ENCODE measurements at places on chromosomes 7 and 10.

DNA sequence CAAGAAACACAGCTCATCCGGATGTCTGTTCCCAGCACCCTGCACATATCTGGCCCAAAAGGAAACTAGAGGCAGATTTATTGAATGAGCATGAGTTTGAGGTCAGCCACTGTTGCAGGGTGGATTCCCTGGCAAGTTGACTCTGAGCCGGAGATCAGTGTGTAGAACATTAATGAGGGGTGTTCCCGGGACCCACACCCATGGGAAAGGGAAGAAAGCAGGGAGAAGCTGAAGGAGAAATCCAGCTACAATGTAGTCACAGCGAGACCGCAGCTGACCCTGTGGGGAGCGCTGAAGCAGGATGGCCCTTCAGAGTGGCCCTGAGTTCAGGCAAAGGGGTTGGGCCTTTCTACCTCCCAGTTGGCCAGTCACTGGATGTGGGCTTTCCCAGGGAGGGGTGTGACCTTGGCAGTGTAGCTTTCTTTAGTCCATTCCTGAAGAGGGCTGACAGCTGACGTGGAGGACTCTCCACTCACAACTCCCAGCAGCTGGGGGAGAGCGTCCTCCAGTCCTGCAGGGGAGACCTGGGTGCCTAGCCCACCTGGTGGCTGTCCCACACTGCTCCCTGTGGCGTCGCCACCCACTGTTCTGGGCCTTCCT, 324.2 kb upstream of the ZMIZ1 start:
- DNase-seq, result no peak

- no peak for DNase-seq
Observed at GRCh38 chr10:131923038-131923756, 22.4 kb downstream of the PPP2R2D start.

DNA sequence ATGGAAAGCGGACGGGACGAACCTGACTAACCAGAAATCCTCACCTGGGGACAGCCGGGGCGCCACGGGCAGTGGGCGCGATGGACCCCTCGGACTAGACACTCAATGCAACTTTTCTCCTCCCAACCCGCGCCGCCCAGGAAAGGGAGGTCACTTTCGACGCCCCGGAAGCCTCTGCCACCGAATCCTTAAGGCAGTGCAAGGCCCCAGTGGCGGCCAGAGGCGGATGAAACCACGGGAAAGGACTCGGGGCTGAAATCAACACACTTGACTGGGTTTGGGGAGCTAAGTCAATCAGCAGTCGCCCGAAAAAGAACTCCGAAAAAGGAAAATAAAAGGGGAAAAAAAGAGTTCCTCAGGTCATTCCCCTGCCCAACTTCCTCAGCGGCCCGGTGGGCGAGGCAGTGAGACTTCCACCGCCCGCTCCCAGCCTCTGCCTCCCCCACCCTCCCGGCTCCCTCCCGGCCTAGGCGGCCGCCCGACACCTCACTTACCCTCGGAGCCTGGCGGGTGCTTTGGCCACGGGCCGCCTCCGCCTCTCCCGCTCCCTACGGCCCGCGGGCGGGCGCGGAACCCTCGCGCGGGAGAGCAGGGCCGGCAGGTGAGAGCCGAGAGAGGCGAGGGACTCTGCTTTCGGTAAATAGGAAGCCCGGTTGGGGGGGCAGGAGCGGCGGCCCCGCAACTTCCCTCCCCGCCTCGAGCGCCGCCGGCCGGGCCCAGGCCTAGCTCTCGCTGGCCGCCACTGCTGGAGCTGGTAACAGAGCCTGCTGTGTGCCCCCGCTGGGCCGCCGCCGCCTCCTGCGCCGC, 518 bp downstream of the WAPL start:
- DNase-seq, result peak; percentile 3

DNA sequence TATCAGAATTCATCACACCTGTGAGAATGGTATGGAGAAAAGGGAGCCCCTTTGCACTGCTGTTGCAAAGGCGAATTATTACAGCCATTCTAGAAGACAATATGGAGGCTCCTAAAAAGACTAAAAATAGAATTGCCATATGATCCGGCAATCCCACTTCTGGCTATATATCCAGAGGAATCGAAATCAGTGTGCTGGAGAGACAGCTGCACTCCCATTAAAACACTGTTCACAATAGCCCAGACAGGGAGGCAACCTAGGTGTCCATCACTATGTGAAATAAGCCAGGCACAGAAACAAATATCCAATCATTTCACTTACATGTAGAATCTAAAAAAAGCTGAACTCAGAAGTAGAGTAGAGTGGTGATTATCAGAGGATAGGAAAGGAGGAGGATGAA, 26.0 kb upstream of the GJD4 start:
- DNase-seq, result no peak

- peak; percentile 27 for DNase-seq
Observed at GRCh38 chr10:69914398-69915214, 112.9 kb downstream of the COL13A1 start.

GRCh38 chr7:105913947-105914346, 37.5 kb upstream of the ATXN7L1 start:
- no peak for DNase-seq

DNA sequence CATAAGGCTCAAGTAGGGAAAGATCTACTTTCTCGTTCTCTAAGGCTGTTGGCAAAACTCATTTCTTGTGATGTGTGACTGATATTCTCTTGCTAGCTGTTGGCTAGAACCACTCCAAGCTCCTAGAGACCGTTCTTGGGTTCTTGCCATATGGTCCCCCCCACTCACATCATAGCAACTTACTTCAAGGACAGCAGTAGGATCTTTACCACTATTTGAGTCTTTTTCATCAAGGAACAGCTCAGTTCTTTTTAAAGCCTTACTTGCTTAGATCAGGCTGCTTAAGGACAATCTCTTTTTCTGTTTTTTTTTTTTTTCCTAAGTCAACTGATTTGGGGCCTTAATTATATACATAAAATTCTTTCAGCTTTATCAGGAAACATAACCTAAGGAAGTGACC, 251.1 kb downstream of the GPR37 start:
- no peak for DNase-seq

- DNase-seq, result no peak
Observed at GRCh38 chr7:41711283-41712064, 8.6 kb upstream of the INHBA start.

DNA sequence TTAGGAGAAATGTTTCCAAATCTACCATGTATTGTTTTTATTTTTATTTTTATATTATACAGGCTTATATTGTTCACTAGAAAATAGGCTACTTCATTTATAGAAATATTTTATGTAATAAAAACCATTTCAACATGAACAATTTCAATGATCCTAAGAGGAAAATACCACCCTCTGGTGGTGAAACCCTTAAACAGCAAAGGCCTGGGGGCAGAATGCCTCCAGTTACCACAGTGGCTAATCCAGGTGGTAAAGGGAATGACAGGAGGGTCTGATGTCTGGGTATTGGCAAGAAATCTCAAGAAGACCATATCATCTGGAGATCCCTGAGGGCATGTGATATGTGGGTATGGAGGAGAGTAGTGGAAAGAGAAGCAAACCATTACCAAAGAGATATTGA, 19.3 kb downstream of the MACC1 start:
- DNase-seq, result no peak

- DNase-seq, result no peak
Observed at GRCh38 chr7:30915005-30915601, 3.5 kb downstream of the AQP1 start.

GRCh38 chr10:128043259-128044045, 82.8 kb downstream of the MKI67 start:
- DNase-seq, result no peak

DNA sequence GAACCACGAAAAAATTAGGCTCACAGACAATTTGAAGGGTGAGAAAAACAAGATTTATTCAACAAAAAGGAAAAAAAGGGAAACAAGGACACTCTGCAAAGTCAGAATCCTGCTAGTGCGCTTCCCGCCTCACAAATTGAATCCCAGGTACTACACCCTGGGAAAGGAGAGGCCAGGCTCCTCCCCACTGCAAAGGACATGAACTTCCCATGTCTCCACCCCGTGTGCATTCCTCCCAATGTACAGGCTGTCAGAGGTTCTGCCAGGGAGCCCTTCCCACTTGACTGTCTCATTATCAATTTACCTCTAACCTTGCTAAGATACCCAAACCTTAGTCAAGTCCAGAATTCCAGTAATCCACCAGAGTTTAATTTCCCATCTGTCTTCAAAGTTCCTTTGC, 70.4 kb upstream of the CDK1 start:
- DNase-seq, result no peak

Data from NCI-H345 (cell line).